ENCODE measurements at places on chromosomes 5 and 9. TPM values are rescaled to one million over a fixed set of nuclear protein-coding genes. Genes with fewer than 3 reads are reported as not detected.

- DNase-seq: no peak
- H3K4me1 ChIP-seq: no peaks in the 10 kb centered on the region
- no peak overlapping the region for H3K27ac ChIP-seq
- H3K36me3 ChIP-seq: no peaks in the 10 kb centered on the region
- H3K27me3 ChIP-seq: no peaks in the 10 kb centered on the region
These were observed 136.7 kb upstream of the ZNF462 start for GRCh38 chr9:106726070-106726815.

DNA sequence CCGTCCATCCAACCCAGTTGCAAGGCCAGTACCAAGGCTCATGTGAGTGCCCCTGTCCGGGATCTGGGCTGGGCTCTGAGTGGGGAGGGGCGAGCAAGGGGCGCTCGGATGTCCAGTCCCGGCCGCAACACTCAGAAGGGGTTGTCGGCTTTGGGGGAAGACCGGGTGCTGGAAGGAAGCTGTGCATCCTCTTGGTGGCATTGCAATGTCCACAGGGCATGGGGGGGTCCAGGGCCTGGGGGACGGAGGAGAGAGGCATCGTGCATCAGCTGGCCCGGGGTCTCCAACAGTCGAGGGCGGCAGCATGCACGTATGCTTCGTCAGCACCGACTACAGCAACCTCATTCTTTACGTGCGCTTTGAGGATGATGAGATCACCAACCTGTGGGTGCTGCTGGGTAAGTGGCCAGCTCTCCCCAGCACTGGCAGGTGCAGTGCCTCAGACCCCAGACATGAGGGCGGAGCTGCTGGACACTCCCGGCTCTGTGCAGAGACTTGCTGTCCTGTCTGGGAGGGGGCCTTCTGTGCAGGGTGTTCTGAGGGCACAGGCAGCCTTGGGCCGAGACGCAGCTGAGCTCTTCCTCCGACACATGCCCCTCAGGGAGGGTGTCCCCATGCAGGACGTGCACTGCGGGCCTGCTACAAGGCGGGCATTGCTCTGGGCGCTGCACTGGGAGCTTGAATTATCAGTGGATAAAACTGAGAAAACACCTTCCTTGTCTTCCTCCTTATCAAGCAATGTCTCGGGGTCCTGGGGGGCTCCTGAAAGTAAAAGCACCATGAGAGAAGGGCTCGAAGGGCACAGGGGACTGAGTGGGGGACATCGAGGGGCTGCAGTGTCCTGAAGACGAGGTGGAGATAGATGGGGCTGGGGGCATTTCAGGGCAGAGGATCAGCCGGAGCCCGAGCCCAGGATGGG, 22.5 kb downstream of the GLT6D1 start:
- H3K27me3 ChIP-seq: peaks cover 70% of the 10 kb centered on the region
- DNase-seq: no peak
- no peaks in the 10 kb centered on the region for H3K4me1 ChIP-seq
- no peak overlapping the region for H3K4me3 ChIP-seq

GRCh38 chr9:69207503-69207902, 33.4 kb downstream of the TJP2 start:
- H3K4me1 ChIP-seq: no peaks in the 10 kb centered on the region
- H3K36me3 ChIP-seq: no peaks in the 10 kb centered on the region
- no peak overlapping the region for H3K4me3 ChIP-seq
- H3K27ac ChIP-seq: no peak overlapping the region
- H3K27me3 ChIP-seq: no peaks in the 10 kb centered on the region
- DNase-seq: no peak

- H3K36me3 ChIP-seq: no peaks in the 10 kb centered on the region
- DNase-seq: no peak
- H3K27ac ChIP-seq: no peak overlapping the region
These were observed 41.5 kb downstream of the UBE2R2 start for GRCh38 chr9:33858423-33858822.

DNA sequence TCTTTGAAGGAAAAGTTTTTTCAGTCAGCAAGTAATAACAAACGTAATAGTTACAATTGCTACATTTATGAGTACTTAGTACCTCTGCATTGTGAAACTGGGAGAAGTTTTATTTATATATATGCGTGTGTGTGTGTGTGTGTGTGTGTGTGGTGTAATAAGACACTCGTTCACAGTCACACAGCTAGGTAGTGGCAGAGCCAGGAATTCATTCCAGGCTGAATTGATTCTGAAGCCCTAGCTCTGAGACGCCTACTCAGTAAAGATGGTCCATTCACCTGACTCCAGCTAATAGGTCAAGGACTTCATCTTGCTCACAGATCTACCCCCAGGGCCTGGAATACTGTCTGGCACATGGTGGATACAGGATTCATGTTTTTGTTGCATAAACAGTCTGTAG, 13.6 kb upstream of the CAST start:
- H3K4me1 ChIP-seq: no peaks in the 10 kb centered on the region
- no peak overlapping the region for H3K27ac ChIP-seq
- no peak overlapping the region for H3K4me3 ChIP-seq
- no peaks in the 10 kb centered on the region for H3K36me3 ChIP-seq
- DNase-seq: no peak
- no peaks in the 10 kb centered on the region for H3K27me3 ChIP-seq

GRCh38 chr9:133187561-133188005, 21.5 kb downstream of the OBP2B start:
- no peak overlapping the region for H3K4me3 ChIP-seq
- H3K4me1 ChIP-seq: no peaks in the 10 kb centered on the region
- H3K27me3 ChIP-seq: no peaks in the 10 kb centered on the region
- no peaks in the 10 kb centered on the region for H3K36me3 ChIP-seq
- H3K27ac ChIP-seq: no peak overlapping the region

GRCh38 chr5:74371621-74372020, 268.9 kb downstream of the ENC1 start:
- H3K4me1 ChIP-seq: no peaks in the 10 kb centered on the region
- no peaks in the 10 kb centered on the region for H3K27me3 ChIP-seq
- H3K27ac ChIP-seq: no peak overlapping the region
- no peaks in the 10 kb centered on the region for H3K36me3 ChIP-seq

- no peaks in the 10 kb centered on the region for H3K27me3 ChIP-seq
- no peak overlapping the region for H3K27ac ChIP-seq
- no peak for DNase-seq
- H3K4me1 ChIP-seq: no peaks in the 10 kb centered on the region
- no peak overlapping the region for H3K4me3 ChIP-seq
These were observed 26.0 kb upstream of the CEP72 start for GRCh38 chr5:585962-586628.

DNA sequence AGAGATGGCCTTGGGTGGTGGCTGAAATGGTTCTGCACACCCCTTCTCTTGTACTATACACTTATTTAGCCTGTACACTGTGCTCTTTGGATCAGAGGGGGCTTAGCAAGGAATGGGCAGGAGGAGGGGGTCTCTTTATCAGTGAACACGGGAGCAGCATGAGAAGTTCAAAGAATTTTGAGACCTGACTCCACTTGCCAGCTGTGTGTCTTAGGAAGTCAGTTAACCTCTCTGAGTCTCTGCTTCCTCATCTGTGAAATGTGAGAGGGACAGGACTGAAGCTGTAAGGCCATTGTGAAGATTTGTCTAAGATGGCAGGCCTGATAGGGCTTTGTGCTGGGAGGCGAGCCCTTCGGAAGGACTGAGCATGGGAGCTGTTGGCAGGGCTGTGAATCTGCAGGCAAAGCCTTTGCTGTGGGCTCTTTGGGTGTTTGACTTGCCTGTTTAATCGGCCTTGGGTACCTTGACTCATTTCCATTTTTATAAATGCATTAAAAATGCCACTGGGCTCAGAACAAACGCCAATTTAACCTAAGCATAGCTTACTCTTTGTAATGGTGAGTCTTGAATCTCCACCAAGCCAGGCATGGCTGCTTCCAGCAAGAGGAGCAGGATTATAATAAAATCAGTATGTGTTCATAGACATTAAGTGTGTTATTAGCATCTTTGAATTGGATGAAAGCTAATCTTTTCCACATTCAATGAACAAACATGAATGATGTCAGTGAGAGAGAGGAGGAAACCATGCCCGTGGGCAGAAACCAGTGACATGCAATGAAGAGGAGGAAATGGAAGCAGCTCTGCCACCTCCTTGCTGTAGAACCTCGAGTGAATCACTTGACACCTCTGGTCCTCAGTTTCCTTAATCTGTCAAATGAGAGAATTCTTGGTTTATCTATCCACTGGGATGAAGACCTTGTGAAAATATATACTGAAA, 89.4 kb downstream of the MACROH2A1 start:
- H3K27ac ChIP-seq: no peak overlapping the region
- DNase-seq: no peak
- H3K4me3 ChIP-seq: no peak overlapping the region
- no peaks in the 10 kb centered on the region for H3K27me3 ChIP-seq

DDX4 gene
- not detected for total RNA-seq

FBP2 gene
- not detected for total RNA-seq

GARIN3 gene
- not detected for total RNA-seq

C9orf50 gene
- total RNA-seq: 0.48 TPM

KCNV2 gene
- not detected for total RNA-seq

KCNMB1 gene
- 5.1 TPM for total RNA-seq
